Endothelial cell (in vitro differentiated cells): ENCODE measurements at places on chromosomes 1 and 21. TPM values are rescaled to one million over a fixed set of nuclear protein-coding genes. Genes with fewer than 3 reads are reported as not detected.

GRCh38 chr1:9476790-9477463 lies 62.3 kb upstream of the SLC25A33 start:
- no peak for DNase-seq

DNA sequence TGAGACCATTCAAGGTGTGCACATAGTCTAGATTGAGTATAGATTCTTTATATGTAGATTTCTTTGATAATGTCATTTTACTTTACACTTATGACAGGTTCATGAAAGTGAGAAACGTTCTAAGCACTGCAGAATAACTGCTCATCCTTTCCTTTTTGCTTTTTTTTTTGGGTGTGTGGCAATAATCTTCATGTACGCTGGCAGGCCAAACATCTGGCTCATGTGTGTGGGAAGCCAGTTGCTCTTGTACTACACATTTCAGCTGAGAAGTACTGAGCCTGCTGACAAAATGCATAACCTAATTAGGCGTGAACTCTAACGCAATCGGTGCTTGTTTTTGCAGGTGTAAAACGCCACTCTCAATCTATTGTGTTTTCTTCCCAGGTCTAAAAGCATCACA lies 350.8 kb upstream of the KAZN start:
- no peak for DNase-seq

DNA sequence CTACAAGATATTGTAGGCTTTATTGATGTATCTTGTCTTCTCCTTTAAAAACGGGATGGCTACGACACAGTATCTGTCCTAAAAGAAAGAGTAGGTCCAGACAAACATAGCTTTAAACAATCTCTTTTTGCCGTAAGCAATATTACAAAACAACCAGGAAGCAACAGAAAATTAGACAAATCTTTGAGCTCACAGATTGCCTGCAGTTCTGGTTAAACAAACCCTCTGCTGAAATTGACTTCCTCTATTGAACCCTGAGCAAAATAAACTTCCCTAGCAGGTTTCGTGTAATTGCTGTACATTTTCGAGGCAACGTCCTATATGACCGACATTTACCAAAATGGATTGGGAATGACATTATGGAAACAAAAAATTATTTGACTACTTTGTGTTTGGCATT lies 50.6 kb downstream of the CHML start:
- DNase-seq: no peak

The CBR3 gene
- total RNA-seq: 0.38 TPM

The SH2D1B gene
- not detected for total RNA-seq

GRCh38 chr1:34686531-34686930 lies 68.3 kb upstream of the GJB5 start:
- no peak for DNase-seq

GRCh38 chr1:198679535-198680173 lies 40.8 kb downstream of the PTPRC start:
- no peak for DNase-seq

The CTSE gene
- total RNA-seq: not detected

- no peak for DNase-seq
Observed at GRCh38 chr1:8598783-8599182, 218.7 kb downstream of the RERE start.

The MIGA1 gene
- total RNA-seq: 12.3 TPM

GRCh38 chr1:177190308-177190970 lies 19.7 kb downstream of the BRINP2 start:
- no peak for DNase-seq

DNA sequence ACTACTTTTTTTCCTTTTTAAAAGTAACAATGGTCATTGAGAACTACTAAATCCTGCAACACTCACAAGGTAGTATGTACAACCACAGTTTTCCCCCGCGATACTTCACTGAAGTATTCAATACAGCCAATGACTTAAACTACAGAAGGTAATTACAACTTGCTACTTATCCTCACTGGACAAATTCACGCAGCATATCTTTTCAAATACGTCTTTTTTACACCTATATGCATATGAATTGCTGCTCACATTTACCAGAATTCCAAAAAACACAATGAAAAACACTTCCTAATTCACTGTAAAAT lies 12.4 kb downstream of the NRIP1 start:
- DNase-seq: no peak

The SERTAD4 gene
- 0.72 TPM for total RNA-seq

DNA sequence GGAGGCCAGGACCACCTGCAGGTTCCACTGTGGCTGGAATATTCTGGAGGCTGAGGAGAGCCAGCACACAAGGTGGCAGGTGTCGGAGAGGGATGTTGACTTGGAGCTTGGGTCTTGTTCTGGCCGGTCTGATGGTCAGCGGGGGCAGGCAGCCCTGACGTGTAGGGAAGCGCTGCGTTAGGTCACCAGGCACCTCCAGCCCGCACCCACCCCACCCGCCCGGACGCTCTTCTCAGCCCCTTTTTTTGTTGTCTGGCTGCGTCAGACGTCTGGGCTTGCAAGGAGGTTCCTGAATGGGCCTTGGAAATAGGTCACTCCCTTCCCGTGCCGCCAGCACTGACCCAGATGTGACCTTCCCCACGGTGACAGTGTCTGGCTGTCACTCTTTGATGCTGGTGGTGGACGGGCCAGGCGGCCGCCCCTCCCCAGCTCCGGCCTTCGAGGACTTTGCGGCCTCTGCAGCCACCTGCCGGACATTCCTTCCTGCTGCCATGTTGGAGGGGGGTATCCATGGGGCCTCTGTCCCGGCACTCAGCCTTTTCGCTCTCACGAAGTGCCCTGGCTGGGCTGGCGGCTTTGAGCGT lies 30.1 kb downstream of the SPSB1 start:
- DNase-seq: no peak

- peak; percentile 13 for DNase-seq
Observed at GRCh38 chr1:34166625-34167361, 1.8 kb upstream of the CSMD2 start.
